ENCODE measurements at places on chromosomes 2 and 18.

- DNase-seq = no peak
These were observed 393.1 kb upstream of the LYPD1 start for GRCh38 chr2:133062931-133063665.

DNA sequence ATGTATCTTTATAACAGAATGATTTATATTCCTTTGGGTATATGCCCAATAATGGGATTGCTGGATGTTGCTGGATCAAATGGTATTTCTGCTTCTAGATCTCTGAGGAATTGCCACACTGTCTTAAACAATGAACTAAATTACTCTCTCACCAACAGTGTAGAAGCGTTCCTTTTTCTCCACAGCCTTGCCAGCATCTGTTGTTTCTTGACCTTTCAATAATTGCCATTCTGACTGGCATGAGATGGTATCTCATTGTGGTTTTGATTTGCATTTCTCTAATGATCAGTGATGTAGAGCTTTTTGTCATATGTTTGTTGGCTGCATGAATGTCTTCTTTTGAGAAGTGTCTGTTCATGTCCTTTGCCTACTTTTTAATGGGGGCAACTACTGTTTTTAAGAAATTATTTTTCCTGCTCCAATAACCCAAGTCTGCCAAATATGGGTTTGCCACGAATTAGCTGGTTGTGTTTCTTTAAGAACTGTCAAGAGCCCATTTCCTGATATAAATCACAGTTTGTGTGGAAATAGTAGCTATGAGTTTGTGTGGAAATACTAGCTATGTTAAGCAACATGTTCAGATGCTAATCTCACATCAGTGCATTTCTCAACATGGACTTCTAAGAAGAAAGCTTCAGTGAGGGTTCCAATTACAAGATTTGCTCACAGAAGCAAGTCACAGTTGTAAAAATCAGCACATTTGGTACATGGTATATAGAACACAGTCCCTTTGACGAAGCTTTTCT, 259.4 kb downstream of the ANAPC1 start:
- no peak for DNase-seq

GRCh38 chr2:65231121-65231520, 3.5 kb downstream of the ACTR2 start:
- no peak for DNase-seq

DNA sequence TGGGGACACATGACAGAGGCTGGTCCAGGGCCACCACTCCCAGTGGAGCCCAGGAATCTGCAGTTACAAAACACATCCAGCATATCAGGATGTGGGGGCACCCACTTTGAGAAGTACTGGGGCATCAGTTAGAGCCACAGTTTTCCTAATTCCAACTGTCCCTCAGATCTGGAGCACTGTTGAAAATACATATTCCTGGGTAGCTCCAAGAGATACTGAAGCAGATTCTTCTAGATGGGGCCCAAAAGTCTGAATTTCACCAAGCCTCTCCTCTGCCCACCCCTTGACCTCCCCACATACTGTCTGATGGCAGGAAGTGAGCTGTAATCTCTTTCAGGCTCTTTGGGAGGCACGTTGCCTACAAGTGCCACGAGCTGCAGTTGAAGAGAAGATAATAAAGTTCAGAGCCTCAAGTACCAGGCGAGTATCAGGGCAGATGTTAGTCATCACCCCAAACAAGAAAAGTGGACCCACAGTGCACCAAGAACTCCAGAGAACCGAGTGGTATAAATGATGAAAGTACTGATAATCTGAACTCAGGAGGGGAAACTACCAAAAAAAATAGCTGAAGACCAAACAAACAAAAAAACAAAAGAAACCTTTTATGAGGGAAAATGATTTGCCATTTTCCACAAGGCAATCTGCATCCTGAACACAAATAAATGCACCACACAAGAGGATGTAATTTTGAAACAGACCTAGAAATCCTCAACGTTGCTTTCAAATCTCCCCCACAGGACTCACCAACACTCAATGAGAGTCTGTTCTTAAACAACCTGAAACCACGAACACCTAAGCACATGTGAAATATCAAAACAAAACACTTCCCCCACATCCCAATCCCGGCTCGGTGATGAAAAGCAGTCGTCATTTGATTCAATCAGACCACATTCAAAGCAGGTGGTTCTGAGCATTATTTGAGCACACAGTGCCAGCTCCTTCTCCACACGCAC, 98.7 kb downstream of the TCF4 start:
- no peak for DNase-seq

DNA sequence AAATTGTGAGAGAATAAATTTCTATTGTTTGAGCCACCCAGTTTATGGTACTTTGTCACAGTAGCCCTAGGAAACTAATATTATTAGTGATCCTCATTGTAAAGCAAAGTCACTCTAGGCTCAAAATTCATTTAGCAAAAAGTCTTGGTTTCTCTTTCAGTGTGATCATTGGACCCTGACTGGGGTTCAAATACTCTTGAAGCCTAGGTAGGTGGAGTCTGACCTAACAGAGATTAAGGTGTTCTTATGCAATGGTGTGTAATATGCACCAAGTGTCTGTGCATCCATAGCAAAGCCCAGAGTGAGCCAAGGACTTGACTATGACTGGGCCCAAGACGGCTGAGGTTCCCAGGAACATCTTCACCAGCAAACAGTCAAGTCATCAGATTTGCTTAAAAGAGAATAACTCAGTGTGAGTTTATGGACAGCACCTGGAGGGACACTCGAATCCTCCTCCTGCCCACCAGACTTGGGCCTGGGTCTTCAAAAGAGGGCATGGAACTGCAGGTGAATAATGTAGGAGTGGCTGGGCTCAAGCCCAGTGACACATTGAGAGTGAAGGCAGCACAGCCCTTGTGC, 51.1 kb upstream of the BCL11A start:
- DNase-seq = no peak

DNA sequence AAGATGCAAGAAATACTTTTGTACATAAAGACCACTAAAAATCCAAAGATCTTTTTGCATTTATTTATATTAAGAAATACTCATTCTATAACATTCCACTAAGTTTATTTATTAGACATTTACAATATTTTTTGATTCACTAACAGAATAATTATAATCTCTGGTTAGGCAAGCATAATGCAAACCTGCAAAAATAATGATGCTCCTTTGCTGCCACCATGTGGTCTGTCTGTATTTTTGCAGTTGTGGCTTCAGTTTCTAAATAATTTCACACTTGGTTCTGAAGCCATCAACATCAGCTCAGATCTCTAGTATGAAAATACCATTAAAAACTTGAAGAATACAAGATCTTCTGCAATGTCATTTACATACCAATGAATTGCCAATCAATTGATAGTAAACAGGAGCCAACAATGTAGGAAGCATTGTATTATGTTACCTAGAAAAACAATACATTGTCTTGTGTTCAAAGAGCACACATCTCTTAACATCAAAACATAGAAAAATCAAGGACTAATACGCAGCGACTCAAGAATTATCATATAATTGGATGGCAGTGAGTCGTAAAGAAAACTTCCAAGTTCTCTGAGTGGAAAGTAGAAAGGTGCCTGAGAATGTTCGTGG, 28.8 kb upstream of the WDR75 start:
- peak; percentile 38 for DNase-seq

GRCh38 chr18:59690996-59691395, 6.2 kb downstream of the CCBE1 start:
- DNase-seq = no peak

DNA sequence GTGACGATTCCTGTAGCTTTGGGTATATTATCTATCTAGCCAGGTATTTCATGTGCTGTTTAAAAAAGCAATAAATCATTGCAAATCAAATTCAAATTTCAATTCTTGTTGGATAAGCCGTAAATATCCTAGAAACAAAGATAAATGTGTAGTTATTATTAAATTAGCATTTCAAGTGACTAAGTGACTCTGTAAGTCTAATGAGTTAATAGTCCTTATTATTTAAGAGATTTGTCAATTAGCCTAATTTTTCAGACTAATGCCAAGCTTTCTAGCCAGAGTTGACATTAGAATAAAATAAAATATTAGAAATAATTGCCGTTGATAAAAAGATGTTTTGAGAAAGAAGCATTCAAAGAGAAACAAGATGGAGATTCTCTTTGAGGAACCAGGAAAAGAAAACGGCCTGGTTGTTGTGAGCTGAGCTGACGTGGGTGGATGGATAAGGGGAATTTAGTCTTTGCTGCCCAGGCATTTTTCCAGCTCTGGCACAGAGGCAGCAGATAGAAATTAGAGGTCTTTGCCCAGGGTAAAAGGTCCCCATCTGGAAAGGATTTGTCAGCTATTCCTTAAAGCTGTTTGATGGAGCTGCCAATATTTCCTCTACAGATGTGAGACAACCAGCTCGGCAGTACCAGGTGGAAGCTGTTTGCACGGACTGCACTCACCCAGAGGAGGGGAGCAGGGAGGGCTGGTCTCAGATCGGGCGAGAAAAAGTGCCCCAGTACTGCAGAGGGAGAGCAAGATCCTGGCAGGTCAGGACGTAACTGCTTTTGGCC, 117.3 kb upstream of the SEC11C start:
- peak; percentile 7 for DNase-seq

DNA sequence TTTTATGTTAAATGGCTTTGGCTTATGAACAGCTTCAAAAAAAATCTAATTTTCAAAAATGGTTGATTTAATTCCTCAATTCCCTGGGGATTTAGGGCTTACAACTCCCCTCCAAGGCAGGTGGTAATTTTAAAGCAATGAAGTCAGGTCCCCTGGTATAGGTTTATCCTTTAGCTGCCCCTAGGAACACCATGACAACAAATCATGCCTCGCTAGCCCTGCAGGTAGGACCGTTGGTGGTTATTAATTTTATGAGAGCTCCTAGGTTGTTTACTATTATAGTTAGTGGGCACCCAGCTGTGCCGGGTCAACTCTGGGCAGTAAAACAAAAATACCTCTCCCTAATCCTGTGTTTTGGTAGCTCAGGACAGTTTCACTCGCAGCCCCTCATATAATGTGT, 26.2 kb upstream of the MBOAT2 start:
- no peak for DNase-seq

- peak; percentile 5 for DNase-seq
These were observed 38.0 kb downstream of the TMX3 start for GRCh38 chr18:68676913-68677312.

DNA sequence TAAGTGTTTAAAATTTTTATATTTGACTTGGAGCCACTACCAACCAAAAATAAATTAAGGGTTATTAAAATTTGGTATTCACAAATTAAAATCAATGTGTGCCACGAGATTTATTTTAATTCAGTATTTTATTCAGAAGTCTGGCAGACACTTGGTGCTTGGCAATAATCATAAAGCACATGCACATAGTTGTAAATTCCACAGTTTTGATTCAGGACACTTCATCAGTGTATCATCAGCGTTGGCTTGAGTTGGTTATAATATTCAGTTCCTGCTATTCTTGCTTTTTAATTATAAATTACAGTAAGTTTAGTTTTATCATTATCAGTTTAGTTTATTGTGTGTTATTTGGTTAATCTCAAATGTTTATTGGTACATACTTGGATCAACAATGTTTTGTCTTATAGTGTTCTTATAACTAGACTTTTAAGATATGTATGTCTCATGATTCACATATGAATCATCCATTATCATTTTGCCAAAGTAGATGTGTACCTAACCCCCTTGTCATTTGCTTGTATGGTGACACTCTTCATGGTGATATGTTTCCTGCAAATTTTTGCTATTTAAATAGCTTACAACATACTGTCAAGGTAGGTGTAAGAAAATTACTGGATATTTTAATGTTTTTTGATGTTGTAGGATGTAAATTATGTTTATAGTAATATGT, 237.9 kb downstream of the BABAM2 start:
- DNase-seq = no peak

GRCh38 chr18:49072524-49072934, 121.8 kb upstream of the SMAD7 start:
- DNase-seq = no peak

- DNase-seq = no peak
These were observed 1034.9 kb upstream of the FANCL start for GRCh38 chr2:59276033-59276432.

DNA sequence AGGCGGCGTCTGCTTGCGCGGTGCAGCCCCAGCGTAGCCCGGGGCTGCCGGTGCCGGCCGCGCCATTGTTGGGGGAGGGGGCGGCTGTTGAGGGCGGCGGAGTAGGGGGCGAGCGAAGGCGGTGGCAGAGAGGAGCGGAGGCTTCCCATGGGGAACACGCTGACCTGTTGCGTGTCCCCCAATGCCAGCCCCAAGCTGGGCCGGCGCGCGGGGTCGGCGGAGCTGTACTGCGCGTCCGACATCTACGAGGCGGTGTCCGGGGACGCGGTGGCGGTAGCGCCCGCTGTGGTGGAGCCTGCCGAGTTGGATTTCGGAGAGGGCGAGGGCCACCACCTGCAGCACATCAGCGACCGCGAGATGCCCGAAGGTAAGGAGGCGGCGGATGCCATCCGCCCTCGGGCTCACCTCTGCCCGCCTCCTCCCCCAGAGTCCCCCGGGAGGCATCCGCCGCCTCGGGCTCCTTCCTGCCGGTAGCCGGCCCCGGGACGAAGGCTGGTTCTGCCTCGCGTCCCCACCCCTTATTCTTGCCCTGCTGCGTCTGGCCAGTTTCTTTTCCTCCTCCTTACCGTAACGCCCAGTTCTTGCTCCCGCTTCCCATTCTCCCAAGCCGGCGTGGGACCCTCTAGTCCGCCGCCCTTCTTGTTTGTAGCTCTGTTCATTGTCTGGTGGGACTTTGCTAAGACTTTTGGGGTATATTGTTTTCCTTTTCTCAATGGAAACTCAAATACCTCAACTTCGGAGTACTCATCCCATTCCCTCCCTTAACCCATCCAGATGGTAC, 500 bp downstream of the CCNYL1 start:
- no peak for DNase-seq

DNA sequence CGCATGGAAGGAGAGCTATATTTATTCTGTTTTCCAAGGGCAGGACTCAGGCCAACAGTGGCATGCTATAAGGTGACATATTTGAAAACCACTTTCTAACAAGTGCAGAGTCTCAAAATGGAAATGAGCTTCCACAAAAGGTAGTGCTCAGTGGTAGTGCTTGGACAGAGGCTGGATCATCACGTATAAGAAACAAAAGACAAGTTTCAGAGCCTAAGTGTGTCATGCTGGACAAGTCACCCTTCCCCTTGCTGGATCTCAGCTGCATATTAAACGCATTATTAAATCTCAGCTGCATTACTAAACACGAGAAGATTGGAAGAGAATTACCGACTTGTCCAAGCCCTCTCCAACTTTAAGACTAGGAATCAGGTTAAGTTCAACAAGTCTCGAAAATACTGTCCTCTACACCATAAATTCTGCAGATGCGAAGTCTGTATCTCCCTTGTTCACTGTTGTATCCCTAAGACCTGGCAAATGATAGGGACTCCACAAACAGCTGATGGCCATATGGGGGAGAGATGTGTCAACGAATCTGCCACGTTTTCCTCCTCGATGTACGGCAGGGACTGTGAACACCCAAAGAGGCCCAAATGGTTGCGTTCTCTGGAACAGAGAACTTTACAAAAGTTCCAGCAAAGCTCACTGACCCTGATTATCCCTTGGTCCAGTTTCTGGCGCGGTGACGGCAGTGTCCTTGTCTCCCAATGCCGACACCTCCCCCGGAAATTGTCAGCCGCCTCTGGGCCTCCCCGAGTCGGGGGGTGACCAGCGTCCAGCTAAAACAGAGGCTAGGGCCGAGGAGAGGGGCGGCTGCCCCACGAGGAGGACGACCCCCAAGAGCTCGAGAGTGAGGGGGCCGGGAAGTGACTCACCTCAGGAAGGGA, 611 bp downstream of the NOL10 start:
- no peak for DNase-seq

GRCh38 chr2:73423913-73424312, 38.3 kb downstream of the ALMS1 start:
- no peak for DNase-seq

GRCh38 chr2:237474442-237474911, 12.6 kb upstream of the MLPH start:
- no peak for DNase-seq
